ENCODE measurements at places on chromosomes 7 and 10. TPM values are rescaled to one million over a fixed set of nuclear protein-coding genes. Genes with fewer than 3 reads are reported as not detected.

The C10orf67 gene
- total RNA-seq: not detected

The ANKRD1 gene
- total RNA-seq: not detected

DNA sequence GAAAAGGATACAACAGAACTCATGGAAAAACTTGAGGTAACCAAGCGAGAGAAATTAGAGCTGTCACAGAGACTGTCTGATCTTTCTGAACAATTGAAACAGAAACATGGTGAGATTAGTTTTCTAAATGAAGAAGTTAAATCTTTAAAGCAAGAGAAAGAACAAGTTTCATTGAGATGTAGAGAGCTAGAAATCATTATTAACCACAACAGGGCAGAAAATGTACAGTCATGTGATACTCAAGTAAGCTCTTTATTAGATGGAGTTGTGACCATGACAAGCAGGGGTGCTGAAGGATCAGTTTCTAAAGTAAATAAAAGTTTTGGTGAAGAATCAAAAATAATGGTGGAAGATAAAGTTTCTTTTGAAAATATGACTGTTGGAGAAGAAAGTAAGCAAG, 62.1 kb downstream of the AKAP9 start:
- H3K36me3 ChIP-seq: peaks cover 8% of the 10 kb centered on the region
- no peaks in the 10 kb centered on the region for H3K27me3 ChIP-seq
- no peaks in the 10 kb centered on the region for H3K4me1 ChIP-seq
- no peak overlapping the region for H3K27ac ChIP-seq
- H3K4me3 ChIP-seq: no peak overlapping the region
- DNase-seq: no peak

DNA sequence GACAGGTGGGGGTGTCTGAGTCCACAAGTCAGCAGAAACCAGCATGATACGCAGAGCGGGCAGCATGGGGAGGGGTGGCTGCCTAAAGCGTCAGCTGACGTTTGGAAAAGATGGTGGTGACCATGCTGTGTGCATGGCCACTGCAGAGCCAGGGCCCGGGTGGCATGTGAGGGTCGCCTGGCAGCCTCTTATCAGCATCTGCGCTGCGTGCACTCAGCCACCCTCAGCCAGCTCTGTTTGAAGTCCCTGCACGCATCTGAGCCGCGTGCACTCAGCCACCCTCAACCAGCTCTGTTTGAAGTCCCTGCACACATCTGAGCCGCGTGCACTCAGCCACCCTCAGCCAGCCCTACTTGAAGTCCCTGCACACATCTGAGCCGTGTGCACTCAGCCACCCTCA, 61.5 kb downstream of the WDR37 start:
- H3K36me3 ChIP-seq: no peaks in the 10 kb centered on the region
- no peak overlapping the region for H3K4me3 ChIP-seq
- DNase-seq: no peak
- no peak overlapping the region for H3K27ac ChIP-seq

GRCh38 chr10:49171326-49172060, 16.7 kb downstream of the TMEM273 start:
- no peaks in the 10 kb centered on the region for H3K27me3 ChIP-seq
- no peak overlapping the region for H3K27ac ChIP-seq
- H3K4me3 ChIP-seq: no peak overlapping the region
- DNase-seq: no peak

- H3K27ac ChIP-seq: no peak overlapping the region
- no peak overlapping the region for H3K4me3 ChIP-seq
- DNase-seq: no peak
- H3K27me3 ChIP-seq: no peaks in the 10 kb centered on the region
- peaks cover 5% of the 10 kb centered on the region for H3K4me1 ChIP-seq
Measured at GRCh38 chr10:119663866-119664698, 12.9 kb downstream of the BAG3 start.

All from GM23338 (cell line).